ENCODE measurements at places on chromosomes 6 and 20.

DNA sequence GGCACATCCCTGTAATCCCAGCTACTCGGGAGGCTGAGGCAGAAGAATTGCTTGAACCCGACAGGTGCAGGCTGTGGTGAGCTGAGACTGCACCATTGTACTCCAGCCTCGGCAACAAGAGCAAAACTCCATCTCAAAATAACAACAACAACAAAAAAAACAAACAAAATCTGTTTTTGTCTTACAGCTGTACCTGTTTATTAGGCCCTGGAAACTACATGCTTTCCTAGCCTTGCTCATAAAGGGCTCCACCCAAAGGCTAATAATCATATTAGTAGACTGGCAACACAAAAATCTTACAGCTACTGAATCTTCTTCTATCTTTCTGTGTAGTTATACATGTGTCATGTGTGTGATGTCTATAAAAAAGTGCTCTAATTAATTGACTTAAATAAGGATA is 503.9 kb upstream of the EYS start:
- no peak for DNase-seq

DNA sequence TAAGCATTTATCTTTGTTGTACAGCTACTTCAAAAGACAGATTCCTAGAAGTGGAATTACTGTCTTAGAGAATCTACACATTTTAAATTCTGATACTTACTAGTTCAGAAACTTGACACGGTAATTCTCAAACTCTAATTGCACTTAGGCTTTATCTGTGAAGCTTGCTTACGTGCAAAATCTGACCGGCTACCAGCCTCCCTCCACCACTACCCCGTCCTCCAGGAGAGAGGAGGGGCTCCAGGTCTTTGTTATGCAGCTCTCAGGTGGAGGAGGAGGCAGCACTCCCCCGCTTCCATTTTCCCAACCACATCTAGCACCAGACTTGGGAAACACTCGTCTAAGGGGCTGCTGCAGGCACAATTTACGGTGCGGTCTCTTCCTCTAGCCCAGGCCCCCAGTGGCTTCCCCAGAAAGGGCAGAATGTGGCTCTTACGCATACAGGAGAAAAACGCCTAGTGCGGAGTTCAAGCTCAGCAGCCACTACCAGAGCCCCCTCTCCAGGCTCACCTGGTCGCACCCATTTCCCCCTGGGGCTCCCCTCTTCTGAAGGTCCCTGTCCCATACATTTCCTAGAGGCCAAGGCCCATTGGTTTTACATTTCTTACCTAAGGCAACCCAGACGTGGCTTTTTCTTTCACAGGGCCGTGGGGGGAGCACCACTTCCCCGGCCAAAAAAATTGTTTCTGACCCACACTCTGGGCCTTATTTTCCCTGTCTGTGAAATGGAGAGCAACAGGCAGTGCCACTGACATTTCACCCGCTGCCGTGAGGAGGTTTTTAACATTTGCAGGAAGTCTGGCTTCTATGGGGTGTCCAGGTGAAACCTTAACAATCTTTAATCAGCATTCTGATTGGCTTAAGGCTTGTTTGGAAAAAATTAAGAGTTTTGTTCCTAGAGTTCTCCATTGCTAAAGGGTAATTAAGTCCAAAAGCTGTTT is 1.6 kb upstream of the TGIF2 start:
- no peak for DNase-seq

GRCh38 chr6:127247114-127248096 is 19.3 kb upstream of the RNF146 start:
- no peak for DNase-seq

- DNase-seq: peak; percentile 74
Observed at GRCh38 chr6:14117158-14118090, at the start of gene CD83. Gene CD83 (plus strand): TSS chr6:14117772. CDS start chr6:14117812, 40 bp downstream.

GRCh38 chr20:45253261-45253660 is 1.1 kb downstream of the SLPI start:
- DNase-seq: no peak

- DNase-seq: no peak
Observed at GRCh38 chr6:34000281-34000680, 145.6 kb downstream of the GRM4 start.
